ENCODE measurements at places on chromosomes 6 and 20. TPM values are rescaled to one million over a fixed set of nuclear protein-coding genes. Genes with fewer than 3 reads are reported as not detected.
A peak's percentile ranks its signal among the peaks of the same experiment; 100 is the strongest.

DNA sequence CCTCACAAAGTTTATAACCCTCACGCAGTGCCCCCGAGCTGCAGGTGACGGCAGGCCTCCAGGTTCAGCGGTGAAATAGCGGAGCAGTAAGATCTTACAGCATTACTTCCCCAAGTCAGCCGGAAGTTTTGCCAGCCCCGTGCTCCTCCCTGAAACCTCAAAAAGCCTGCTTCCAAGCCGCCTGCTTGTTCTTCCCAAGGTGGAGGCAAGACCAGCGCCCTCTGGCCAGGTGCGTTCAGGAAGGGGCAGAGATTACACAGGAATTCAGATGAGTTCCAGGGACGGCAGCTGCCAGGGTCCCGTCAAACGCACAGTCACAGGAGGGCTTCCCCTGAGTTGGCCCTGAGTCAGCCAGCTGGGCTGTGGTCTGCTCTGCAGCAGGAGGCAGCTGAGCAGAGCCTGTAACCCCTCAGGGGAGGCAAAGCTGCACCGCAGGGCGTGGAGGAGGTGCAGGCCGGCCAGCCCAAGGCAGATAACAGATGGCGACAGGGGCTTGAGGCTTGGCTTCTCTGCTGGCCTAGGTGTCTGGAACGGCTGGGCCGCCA, 124.1 kb upstream of the RPS6KA2 start:
- DNase-seq, result no peak
- H3K27me3 ChIP-seq, result no peaks in the 10 kb centered on the region

The MYCT1 gene
- total RNA-seq, result not detected

DNA sequence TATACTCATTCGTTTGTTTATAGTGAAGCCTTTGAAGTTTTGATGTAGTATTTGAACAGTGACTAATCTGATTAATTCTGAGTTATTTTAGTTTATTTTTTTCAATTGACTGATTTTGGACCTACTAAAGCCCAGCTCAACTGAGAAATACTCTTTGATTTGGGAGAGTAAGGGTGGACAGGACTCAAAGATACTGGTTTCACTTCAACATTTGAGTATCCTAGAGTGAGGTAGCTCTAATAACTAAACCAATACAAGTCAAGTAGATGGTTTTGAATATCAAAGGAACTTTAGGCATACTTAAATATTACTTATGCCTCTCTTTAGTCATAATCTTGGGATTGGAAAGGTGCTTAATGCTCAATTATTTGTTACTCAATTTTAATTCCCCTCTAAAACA, 65.6 kb downstream of the ZNF292 start:
- H3K4me1 ChIP-seq, result no peaks in the 10 kb centered on the region
- no peak overlapping the region for H3K27ac ChIP-seq
- no peaks in the 10 kb centered on the region for H3K27me3 ChIP-seq
- no peak for DNase-seq
- H3K36me3 ChIP-seq, result peaks cover 53% of the 10 kb centered on the region

- H3K27me3 ChIP-seq, result no peaks in the 10 kb centered on the region
- H3K36me3 ChIP-seq, result no peaks in the 10 kb centered on the region
- DNase-seq, result no peak
- no peak overlapping the region for H3K27ac ChIP-seq
- H3K4me1 ChIP-seq, result peaks cover 19% of the 10 kb centered on the region
These were observed 31.1 kb upstream of the STXBP5 start for GRCh38 chr6:147173140-147173539.

DNA sequence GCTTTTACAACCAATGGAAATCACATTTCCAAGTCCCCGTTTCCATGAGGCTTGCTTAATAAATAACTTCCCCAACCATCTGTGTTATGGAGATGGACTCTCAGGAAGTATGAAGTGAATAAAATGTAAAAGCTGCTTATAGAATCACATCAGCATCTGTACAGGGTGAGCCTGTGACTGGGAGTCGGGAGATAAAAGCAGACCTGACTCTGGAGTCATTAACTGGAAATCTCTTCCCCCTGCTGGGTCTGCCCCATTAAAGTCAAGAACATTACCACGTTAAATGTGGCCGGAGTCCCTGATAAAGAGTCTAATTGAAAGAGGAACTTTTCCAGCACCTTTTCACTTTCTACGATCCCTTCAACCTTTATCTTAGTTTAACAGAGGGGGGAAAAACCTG, 368.5 kb downstream of the DOK5 start:
- H3K27ac ChIP-seq, result no peak overlapping the region
- no peak overlapping the region for H3K4me3 ChIP-seq
- no peaks in the 10 kb centered on the region for H3K4me1 ChIP-seq
- no peak for DNase-seq
- no peaks in the 10 kb centered on the region for H3K36me3 ChIP-seq

The SLC22A16 gene
- not detected for total RNA-seq

GRCh38 chr6:24778878-24779277, 4.1 kb downstream of the GMNN start:
- no peak overlapping the region for H3K27ac ChIP-seq
- no peak overlapping the region for H3K4me3 ChIP-seq
- H3K4me1 ChIP-seq, result peaks cover 47% of the 10 kb centered on the region
- H3K27me3 ChIP-seq, result no peaks in the 10 kb centered on the region
- H3K36me3 ChIP-seq, result peaks cover 13% of the 10 kb centered on the region

DNA sequence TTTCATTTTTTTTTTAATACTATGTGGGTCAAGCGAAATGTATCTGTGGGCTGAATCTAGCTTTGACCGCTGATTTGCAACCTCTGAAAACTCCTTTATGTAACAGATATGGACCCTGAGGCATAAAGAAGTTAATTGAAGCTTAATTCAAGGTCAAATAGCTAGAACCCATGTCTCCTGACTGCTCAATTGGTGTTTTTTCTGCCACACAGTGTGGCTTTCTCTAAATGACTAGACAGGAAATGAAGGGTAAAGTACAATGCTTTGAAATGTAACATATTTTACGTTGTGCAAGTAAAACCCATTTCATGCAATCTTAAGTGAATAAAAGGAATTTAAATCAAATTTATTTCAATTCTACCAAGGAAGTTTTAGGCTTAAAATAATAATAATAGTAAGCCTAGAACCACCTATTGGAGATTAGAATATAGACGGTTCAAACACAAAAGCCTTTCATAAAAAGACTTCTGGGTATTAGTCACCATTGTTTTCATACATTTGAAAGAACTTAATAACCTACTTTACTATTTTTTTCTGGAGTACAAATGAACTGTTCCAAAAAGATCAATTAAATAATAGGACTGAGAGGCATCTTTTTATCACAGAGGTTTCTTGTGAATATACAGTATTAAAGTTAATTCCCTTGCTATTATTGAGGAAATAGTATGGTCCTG, 279.8 kb downstream of the EPHA7 start:
- H3K27me3 ChIP-seq, result peaks cover 6% of the 10 kb centered on the region
- no peaks in the 10 kb centered on the region for H3K36me3 ChIP-seq
- no peak overlapping the region for H3K4me3 ChIP-seq
- H3K4me1 ChIP-seq, result peaks cover 4% of the 10 kb centered on the region
- DNase-seq, result no peak

DNA sequence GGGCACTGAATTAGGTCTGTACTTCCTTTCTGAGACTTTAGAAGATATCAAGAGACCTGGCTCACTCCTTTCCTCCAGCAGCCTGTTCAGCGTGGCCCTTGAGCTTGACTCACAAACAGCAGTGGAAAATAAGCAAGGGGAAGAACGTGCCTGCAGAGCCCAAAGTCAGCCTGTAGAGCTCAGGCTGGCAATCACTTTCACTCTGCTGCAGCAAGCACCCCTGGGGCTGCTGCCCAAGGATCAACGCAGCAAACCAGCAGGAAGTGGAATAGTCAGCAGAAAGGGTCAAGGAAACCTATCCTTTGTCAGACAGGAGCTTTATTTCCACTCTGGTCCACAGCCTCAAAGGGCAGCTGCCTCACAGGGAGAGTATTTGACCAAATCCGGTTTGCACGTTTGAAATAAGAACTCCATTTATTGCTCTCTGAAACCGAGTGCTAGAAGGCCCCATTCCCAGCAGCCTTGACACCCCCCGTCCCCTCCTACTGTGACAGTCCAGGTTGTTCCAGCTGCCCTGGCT, 77.4 kb downstream of the PRDM1 start:
- no peaks in the 10 kb centered on the region for H3K27me3 ChIP-seq
- no peak for DNase-seq
- peak overlapping the region; percentile 71 for H3K27ac ChIP-seq
- peaks cover 26% of the 10 kb centered on the region for H3K4me1 ChIP-seq

The RAET1E gene
- not detected for total RNA-seq

DNA sequence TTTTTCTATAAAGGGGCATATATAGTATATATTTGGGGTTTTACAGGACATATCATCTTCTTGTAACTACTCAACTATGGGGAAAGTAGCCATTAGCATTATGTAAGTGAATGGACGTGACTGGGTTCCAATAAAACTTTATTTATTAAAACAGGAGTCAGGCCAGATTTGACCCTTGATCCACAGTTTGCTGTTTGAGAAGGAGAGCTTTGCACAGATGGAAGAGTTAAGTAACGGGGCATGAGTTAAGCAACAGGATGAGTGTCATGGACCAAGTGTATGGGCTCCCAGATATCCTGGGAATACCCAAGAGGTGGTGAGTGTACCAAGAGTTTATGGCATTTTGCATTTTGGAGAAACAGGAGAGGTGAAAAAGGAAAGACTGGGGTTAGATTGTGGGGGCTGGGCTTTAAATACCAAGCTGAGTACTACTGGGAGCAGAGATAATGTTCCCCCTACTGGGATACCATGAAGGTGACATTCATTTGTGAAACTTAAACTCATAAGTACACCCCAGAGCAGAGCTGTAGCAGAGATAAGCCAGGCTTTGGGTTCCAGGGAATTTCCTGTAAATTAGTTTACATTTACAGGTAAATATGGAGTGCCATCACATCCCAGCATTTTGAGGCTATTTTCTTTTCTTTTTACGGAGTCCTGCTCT, 18.5 kb upstream of the SCUBE3 start:
- H3K27me3 ChIP-seq, result no peaks in the 10 kb centered on the region
- H3K4me1 ChIP-seq, result peaks cover 5% of the 10 kb centered on the region
- no peak overlapping the region for H3K27ac ChIP-seq

DNA sequence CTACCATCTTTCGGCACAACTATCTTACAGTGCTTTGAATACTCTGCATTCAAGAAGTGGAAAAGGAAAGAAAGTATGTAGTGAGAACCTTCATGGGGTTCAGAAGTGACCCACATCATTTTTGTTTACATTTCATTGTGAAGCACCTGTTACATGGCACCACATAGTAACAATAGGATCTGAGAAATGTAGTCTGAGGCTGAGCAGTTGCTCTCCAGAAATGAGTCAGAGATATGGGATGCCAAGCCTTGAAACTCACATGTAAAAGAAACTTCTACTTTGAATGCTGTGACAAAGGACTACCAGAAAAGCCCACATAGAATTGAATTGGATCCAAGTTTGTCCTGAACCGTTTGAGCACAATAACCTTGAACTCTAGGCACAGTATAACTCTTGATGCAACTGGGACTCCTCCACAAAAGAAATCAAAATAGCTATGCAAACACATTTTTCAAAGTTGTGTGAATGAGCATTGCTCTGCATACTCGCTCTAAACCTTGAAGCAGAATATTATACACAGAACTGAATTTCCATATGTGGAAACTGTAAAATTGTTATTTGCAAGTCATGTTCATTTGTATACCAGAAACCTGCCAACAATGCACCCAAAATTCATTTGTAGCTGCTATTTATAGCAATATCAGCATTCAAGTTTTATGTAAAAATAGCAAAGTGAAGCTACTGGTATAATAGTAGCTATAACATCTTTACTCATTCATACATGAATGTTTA, 400.9 kb upstream of the POU3F2 start:
- no peak for DNase-seq
- H3K4me1 ChIP-seq, result no peaks in the 10 kb centered on the region
- H3K4me3 ChIP-seq, result no peak overlapping the region

The RBM12 gene
- 97.3 TPM for total RNA-seq

DNA sequence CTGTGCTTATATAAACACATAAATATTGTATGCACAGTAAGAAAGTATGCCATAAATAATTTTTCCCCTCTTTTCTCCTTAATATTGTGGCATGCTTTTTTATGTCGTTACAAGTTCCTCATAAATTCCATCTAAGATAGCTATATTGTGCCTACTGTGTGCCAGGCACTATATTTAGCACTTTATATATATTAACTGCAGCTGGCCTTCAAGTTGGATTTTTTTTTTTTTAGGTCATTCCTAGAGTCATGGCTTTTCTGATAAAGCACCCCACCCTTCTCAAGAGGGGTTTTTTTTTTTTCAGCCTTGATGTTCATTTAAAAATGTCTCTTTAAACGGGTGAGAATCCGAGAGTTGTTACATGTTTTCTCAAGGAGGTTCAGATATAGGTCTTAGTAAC, 42.8 kb upstream of the RNF8 start:
- no peak overlapping the region for H3K4me3 ChIP-seq
- DNase-seq, result no peak
- no peaks in the 10 kb centered on the region for H3K27me3 ChIP-seq
- no peak overlapping the region for H3K27ac ChIP-seq
- H3K36me3 ChIP-seq, result peaks cover 27% of the 10 kb centered on the region
- peaks cover 12% of the 10 kb centered on the region for H3K4me1 ChIP-seq

The C20orf202 gene
- total RNA-seq, result not detected

DNA sequence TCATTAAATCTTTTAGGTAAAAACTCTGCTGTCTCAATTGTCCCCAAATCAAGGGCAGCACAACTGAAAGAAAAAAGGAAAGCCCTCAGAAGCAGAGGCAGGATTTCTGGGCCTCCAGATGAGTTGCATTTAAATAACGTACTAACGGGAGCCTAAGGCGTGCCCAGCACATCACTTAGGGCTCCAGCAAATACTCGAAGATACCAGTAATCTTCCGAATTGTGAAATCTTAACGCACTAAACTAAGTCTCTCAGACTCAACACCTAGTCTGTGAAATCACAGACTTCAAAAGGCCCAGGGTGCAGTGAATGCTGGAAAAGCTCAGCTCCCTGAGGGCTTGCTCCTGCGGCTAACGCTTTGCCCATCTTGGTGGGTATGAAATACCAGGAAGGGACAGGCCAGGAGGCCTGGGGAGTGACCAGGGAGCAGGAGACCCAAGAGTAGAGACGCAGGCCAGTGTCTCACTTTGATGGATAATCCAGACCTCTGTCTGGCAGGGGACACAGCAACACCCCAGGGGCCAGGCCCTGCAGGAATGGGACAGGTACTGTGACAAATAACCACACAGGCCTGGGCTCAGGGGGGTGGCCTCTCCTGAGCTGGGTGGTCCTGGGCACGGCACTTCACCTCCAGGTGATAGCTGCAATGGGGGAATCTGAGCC, 36.4 kb downstream of the RRBP1 start:
- no peak for DNase-seq
- no peaks in the 10 kb centered on the region for H3K27me3 ChIP-seq
- H3K4me3 ChIP-seq, result no peak overlapping the region
- peak overlapping the region; percentile 90 for H3K27ac ChIP-seq
- peaks cover 11% of the 10 kb centered on the region for H3K36me3 ChIP-seq
- peaks cover 63% of the 10 kb centered on the region for H3K4me1 ChIP-seq

- H3K36me3 ChIP-seq, result no peaks in the 10 kb centered on the region
- H3K4me3 ChIP-seq, result no peak overlapping the region
- no peak for DNase-seq
- peaks cover 9% of the 10 kb centered on the region for H3K27me3 ChIP-seq
- no peaks in the 10 kb centered on the region for H3K4me1 ChIP-seq
These were observed 86.4 kb upstream of the ARG1 start for GRCh38 chr6:131486608-131487007.

The RPS21 gene
- 1,013 TPM for total RNA-seq

Measured in osteocyte (in vitro differentiated cells).